Left renal pelvis (tissue), 4 donors: ENCODE measurements at places on chromosomes 2 and 18. TPM values are rescaled to one million over a fixed set of nuclear protein-coding genes. Genes with fewer than 3 reads are reported as not detected.
A peak's percentile ranks its signal among the peaks of the same experiment; 100 is the strongest.

Gene BOLA3
- 29.9 TPM for polyA plus RNA-seq

Gene PLGLB1
- 21.8 TPM for polyA plus RNA-seq

DNA sequence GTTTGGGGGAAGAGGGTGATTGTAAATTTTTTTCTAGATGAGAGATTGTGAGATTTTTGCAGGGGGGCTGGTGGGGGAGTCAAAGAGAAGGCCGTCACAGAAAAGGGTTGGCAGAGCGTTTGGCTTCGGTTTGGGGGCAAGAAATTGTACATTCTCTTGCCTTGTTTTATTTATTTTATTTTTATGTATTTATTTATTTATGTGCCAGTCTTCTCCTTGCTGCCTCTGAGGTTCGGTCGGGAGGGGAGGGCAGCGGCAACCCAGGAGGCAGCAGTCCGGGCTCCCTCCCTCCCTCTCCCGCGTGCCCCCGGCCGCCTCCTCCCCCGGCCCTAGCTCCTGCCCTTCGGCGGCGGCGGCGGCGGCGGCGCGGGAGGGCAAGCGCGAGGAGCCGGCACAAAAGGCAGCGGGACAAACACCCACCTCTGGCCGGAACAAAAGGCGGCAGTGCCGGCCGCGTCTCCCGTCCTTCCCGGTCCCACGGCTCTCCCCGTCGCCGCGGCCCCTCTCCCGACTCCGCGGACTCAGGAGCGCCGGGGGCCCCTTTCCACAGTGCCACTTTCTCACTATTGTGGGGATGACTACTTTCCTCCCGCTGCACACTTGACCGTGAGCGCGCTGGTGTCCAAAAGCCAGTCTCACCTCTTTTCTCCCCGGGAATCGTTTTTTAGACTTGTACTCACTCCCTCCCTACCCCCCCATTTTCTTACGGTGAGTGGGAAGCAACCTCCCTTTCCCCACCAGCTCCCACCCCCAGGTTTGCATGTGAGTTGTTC, 1.2 kb downstream of the BCL11A start:
- no peak for DNase-seq

DNA sequence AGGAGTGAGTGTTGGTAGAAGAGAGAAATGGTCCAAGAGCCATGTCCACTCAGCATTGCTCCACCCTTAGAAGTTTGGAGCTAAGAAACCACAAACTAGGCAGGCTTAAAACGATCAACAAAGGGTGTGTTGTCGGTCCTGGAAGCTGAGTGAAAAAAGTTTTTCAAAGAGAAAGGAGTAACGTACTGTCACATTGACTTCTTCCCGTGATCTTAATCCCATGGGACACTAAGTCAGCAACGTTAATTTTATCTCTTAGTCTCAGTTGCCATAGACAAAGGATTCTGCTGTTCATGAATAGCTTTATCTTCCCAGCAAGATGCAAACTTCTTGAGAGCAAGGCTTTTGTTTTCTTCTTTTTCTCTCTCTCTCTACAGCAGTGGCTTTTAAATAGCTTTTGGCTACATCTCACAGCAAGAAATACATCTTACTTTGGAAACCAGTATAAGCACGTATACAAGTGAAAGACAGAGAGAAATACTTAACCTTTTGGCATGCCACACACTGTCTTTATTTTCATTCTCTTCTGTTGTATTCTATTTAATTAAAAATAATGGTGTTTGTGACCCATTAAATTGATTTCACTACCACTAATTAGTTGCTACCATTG, 377.4 kb downstream of the TGIF1 start:
- DNase-seq: no peak

- no peak for DNase-seq
Measured at GRCh38 chr2:127847931-127848330, 10.0 kb downstream of the POLR2D start.

GRCh38 chr2:241901018-241901380, 31.5 kb downstream of the RTP5 start:
- no peak for DNase-seq

Gene CRACDL
- polyA plus RNA-seq: 3.2 TPM

GRCh38 chr2:150476286-150476685, 11.2 kb downstream of the RND3 start:
- DNase-seq: no peak

Gene LRATD1
- polyA plus RNA-seq: 25.8 TPM

GRCh38 chr2:229586746-229587705, 127.3 kb downstream of the DNER start:
- peak; percentile 65 for DNase-seq

GRCh38 chr2:239035997-239036731, 188.3 kb downstream of the TWIST2 start:
- no peak for DNase-seq

Gene ANKRD30BL
- polyA plus RNA-seq: 0.98 TPM

DNA sequence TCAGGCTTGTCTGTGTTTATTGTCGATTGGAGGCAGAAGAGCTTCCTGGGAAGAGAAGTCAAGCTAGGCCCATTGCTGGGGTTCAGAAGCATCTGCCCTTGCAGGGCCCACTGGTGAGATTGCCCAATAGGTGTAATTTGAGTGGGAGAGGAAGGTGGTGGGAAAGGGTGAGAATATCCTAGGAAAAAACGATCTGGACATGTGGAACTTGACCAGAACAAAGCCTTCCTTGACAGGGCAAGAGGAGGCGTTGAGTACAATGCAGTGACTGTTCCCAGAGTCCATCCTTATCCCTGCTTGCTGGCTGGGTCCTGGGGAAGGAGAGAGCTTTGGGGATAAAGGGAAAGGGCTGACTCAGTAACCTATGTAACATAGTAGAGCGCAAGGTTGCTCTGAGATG, 27.1 kb downstream of the NABP1 start:
- DNase-seq: no peak

Gene TRABD2A
- polyA plus RNA-seq: 0.67 TPM

Gene SLC16A14
- 9.4 TPM for polyA plus RNA-seq

Gene NT5C1B
- 0.96 TPM for polyA plus RNA-seq

- DNase-seq: no peak
Measured at GRCh38 chr2:85710687-85711577, 16.8 kb downstream of the GNLY start.

DNA sequence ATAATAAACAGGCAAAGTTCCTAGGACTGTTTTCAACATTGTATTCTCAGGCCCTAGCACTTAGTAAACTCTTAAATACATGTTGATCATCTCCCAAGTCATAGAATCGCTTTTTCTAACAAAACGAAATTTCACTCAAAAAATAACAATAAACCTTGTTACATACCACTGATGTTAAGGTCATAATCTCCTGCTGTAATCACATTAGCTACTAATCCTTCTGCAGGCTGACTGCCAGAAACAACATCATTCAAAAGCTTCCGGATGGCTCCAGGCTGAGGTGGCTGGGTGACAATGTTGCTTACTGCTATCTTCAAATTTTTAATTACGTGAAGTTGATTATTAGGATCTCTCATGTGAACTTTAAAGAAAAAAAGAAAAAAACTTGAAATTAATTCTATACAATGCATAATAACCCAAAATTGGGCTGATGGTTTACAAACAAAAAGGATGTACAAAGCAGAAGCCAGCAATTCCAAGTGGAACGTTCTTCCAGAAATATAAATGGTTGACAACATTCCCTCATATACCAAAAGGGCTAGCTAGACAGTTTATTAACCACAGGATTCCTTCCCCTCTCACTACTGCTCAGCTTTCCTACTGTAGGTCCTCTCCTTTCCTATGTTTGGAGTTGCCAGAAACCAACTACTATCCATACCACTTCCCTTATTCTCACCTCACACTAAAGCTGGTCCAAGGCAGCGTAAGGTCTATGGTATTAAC, 11.6 kb downstream of the TRAPPC8 start:
- no peak for DNase-seq

DNA sequence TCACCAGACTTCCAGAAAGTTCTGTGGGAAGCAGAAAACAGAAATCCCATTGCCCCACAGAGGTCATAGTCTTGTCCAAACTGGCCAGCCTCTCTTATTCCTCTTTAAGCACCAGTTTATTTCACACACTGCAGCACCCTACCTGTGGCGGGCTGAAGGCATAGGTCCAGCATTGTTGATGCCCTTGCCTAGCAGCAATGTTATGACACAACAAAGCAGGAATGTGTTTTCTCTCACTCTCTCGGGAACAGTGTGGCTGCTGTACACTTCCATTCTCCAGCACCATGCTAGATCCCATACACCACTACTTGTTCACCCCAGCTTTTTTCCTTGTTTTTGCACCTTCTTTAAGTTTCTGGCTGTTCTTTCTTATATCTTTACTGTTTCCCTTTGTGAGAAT, 181.6 kb downstream of the DNAH6 start:
- DNase-seq: no peak

GRCh38 chr2:240590681-240591111, 4.2 kb downstream of the CAPN10 start:
- DNase-seq: no peak

Gene CTIF
- polyA plus RNA-seq: 19.5 TPM

DNA sequence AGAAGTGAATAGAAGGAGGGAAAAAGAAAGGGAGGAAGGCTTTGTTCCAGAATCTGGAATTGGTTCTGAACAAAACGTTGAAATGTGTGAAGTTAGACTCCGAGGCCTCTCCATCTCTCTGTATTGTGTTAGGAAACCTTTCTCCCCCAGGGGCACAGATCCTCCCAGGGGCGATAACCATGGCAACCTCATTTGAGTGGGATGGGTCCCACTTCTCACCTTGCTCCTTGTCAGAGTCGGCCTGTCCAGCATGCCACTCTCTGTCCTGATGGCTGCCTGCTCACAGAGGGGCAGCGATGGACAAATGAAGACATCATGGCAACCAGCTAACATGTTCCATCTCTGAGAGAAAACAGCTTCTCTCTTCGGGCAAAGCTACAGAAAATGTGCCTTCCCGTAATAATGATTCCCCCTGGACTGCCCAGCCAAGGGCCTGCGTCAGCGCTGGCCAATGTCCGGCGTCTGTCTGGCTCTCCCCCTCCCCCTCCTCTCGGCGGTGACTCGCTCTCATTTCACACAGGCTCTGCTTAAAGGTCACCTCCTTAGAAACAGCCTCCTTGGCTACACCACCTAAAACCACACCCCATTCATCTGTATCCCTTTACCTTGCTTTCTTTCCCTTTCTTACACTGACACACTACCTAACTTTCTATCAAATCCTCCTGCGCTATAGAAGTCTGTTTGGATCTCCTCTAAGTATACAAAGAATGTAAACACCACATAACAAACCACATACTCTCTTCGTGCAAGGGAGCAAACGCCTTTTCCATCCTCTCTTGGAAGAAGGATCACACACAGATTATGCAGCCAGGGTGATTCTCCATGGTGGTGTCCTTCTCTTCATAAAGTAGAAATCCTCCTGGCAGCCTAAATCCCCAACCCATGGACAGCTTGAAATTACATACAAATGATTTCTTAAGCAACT, 32.1 kb upstream of the TTC39C start:
- DNase-seq: no peak

GRCh38 chr2:98730053-98730706, 752 bp downstream of the MGAT4A start:
- no peak for DNase-seq

Gene ELOA2
- not detected for polyA plus RNA-seq

DNA sequence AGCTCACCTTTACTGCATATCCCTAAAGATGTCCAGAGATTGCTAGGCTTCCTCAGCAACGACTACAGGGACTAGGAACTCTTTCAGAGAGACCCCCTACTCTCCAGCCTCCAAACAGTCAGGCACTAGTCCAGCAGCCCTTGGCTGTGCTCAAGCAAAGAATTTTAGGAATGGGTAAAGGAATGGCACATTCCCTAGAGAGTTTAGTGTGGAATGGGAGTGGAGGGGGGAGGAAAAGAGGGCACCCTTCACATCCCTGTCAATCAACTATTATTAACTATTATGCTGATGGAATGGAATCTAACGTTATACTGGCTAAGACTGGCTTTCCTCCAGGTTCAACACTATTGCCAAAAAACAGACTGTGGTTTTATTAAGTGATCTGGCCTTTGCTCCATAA, 64.8 kb downstream of the IKZF2 start:
- no peak for DNase-seq

Gene IL36B
- polyA plus RNA-seq: not detected
